Globus pallidus (tissue), 1 donor: ENCODE measurements at places on chromosomes 2 and 18.

DNA sequence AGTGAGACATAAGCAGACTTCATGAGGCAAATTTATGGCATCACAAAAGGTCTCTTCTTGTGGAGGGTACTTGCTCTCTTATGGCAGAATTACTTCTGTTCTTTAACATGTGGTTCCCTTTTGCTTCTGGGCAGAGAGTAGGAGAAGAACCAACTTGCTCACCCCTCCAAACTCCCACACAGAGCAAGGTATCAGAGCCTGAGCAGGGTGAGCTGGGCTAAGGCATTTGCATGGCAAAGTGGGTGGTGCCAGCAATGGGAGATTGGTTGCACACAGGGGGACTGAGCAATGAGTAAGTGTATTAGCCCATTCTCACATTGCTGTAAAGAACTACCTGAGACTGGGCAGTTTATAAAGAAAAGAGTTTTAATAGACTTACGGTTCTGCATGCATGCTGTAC lies 64.2 kb upstream of the ITGB6 start:
- no peak for DNase-seq

GRCh38 chr2:173961346-173961705 lies 3.8 kb downstream of the SP3 start:
- DNase-seq, result no peak

- no peak for DNase-seq
Measured at GRCh38 chr2:43184339-43184895, 42.0 kb downstream of the ZFP36L2 start.

DNA sequence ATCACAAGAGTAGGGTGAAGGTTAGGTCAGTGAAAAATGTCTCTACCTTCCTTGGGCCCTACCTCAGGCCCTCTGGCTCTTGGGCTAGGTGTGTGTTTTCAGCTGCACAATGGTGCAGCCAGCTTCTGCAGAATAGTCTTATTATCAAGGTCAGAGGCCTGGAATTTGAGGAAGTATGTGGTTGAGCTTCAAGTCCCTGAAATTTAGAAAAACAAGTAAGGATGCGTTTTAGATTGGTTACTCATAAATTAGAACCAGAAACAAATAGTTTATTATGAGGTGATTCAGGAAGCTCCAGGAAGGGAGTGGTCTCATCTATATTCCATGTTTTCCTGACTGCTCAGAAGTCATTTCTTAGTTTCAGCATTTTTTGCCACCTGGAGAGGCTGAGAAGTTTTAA lies 204.2 kb upstream of the CELF4 start:
- no peak for DNase-seq

DNA sequence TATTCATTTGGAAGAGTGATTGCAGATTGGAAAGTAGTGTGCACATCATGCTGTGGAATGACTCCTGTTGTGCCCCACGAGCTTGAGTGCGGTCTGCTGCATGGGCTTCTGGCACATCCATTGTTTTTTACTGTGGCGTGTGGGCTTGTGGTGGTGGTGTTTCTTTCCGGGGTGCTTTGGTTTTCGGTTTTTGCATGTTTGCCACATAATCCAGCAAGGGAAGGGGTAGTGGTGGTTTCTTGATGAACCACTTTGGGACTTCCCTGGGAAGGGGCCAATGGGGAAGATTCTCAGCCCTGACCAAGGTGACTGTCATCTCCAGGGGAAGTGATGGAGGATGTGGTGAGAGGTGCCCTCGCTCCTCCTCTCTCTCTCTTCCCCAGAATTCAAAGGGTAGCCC lies 57.0 kb downstream of the COA5 start:
- DNase-seq, result no peak

GRCh38 chr2:209498614-209499013 lies 74.8 kb downstream of the MAP2 start:
- no peak for DNase-seq

GRCh38 chr2:102049756-102050443 lies 58.1 kb downstream of the IL1R2 start:
- DNase-seq, result peak; percentile 29
